Urothelium cell line (cell line): ENCODE measurements at places on chromosomes 1 and 21.

DNA sequence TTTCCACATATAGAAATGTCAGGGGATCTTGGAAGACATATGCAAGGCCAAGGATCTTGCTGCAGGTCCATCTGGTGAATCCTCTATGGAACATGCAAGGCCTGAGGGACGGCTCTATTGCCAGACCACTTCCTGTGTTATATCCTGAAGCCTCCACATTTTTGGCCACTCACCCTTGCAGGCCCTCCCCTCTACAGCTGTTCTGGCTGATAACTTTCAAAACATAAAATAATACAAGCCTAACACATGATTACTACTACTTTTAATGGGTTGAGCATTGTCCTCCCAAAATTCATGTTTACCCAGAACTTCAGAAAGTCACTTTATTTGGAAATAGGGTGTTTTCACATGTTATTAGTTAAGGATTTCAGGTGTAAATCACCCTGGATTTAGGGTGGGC lies 18.5 kb upstream of the LYPLAL1 start:
- DNase-seq, result no peak

- no peak for DNase-seq
These were observed 5.1 kb upstream of the HES4 start for GRCh38 chr1:1004780-1005697.

- no peak for DNase-seq
These were observed 2.1 kb downstream of the RBM15 start for GRCh38 chr1:110341146-110341871.

DNA sequence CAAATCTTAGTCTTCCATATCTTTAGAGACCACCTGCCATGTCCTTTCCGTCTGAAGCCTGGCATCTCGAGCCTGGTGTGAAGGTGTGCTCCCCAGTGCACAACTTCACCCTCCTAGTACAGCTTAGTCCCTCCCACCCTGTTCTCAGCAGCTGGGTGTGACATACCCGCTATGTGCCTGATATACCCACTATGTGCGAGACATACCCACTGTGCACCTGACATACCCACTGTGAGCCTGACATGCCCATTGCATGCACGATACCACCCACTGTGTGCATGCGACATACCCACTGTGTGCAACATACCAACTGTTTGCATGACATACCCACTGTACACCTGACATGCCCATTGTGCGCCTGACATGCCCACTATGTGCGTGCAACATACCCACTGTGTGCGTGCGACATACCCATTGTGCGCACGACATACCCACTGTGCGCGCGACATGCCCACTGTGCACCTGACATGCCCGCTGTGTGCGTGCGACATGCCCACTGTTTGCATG lies 3.0 kb upstream of the RRP1 start:
- no peak for DNase-seq
